Left colon (tissue), 2 donors: ENCODE measurements at places on chromosomes 1 and 21. TPM values are rescaled to one million over a fixed set of nuclear protein-coding genes. Genes with fewer than 3 reads are reported as not detected.

DNA sequence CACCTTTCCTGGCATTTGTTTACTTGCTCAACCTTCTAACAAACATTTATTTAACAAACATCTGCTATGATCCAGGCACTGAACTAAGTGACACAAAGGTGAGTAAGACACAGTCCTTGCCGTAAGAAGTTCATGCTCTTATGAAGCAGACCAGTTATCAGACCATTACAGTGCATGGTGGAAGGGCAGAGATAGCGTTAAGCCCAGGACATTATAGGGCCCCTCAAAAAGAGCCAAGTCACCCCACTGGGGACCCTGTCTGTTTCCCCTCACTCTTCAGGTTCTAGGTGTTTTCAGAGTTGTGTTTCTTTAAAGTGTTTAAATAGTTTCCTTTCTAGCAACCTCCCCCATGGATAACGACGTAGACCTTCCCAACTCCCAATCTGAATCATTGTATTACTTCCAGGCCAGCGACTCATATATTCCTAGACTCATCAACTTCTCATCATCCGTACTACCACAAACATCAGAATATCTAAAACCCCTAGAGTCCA lies 39.3 kb downstream of the TCP10L start:
- no peak for DNase-seq

CEP350 gene
- total RNA-seq = 47.7 TPM

DNA sequence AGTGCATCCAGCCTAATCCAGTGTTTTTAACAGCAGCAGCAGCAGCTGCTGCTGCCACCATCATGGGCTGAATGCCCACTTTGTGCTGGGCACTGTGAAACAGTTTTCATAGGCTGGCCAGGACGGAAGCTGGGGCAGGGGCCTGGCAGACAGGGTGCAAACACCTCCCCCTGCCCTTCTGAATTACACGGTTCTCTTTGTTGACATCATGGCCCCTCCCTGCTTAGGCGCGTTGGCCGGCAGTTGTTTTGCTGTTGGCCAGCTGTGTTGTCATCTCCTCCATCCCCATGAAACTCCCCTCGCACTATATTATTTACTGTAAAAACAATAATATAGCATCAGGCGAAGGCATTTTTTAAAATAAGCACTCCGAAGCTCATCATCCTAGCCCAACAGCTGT lies 33.1 kb downstream of the PTPRU start:
- no peak for DNase-seq

DNA sequence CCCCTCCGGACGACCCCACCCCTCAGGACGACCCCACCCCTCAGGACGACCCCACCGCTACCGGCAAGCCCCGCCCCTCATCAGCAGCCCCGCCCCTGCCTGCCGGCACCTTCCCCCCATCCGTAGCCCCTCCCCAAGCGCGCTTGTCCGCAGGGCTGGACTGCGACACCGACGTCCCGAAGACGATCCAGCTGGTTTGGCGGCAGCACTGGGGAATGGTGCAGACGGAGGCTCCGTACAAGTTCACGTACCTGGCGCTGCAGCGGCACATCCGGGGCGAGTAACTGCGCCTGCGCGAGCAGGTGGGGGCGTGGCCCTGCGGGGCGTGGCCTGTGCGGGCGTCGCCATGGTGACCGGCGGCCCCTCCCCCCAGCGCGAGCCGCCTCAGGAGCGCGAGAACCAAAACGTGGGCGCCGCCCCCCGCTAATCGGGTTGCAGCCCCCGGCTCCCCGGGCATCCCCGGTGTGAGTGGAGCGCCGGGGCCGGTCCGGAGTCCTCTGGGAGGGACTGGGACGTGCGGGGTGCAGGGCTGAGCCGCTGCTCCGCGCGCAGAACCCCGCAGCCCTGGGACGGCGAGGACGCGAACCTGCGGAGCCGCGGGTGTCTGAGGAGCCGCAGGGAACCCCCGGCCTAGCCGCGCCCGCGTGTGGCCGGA lies 4.9 kb downstream of the RNF223 start:
- peak; percentile 92 for DNase-seq

- peak; percentile 63 for DNase-seq
Observed at GRCh38 chr21:42513151-42513984, at the start of gene SLC37A1. Gene SLC37A1, plus strand, starts transcription at chr21:42513852. Its CDS starts 4,603 bp downstream, at chr21:42518455.

DNA sequence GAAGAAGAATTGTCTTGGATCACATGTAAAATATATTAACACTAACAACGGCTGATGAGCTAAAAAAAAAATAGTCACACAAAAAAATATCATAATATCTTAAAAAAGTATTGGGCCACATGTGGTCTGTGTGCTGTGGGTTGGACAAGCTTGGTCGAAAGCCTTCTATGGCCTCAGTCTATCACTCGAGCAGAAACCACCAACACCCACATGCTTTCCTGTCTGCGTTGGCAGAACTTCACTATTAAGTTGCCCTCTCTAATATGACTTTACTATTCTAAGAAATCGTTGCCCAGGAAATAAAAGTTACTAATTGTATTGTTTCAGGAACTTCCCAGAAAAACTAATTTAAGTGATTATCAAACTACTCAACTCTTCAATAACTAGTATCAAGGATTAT lies 28.2 kb upstream of the ETS2 start:
- DNase-seq = no peak

DNA sequence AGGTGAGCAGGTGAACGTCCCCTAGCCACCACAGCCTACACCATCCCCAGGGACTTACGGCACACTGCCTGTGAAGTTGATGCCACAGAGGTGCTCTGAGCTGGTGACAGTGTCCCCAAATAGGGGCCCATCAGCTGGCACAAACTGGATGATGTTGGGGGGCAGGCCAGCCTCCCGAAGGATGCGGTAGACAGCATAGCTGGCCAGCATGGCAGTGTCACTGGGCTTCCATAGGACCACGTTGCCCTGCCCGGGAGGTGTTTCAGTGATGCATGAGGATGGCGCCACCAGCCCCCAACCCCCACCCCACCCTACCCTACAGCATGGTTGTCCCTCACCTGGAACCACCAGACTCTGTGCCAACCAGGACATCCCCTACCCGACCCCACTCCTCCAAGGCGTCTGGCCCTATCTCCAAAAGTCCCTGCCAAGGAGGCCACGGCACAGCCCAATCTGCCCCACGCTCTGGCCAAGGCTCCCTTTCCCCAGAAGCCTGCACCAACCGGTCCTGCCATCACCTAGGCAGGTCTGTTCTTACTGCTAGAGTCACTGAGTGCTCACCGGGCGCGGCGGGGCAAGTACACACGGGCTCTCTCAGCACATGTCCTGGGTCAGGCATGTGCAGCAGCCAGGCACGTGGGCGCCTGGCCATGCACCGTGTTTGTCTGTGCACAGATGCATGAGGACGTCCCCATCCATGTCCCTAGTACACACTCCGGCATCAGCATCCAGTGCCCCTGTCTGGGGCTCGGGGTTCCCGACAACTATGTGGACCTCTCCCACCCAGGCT lies 20.5 kb downstream of the ALDH4A1 start:
- no peak for DNase-seq

CHRM3 gene
- total RNA-seq = 13.2 TPM

DNA sequence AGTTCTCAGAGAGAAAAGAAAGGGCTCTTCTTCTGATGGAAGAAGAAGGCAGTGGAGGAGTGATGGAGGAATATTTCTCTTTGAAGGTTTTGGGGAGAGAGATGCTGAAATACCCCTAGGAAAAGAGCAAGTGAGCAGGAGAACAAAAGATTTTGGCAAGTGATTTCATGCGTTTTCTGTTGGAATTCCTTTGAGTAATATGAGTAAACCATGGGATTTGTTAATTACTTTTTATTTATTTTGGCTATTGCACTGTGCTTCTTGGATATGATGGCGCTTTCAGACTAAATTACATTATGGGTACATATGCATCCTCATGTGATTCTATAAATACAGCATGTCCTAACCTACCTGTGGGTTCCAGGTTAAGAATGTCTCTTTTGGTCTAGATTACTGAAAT lies 210.1 kb upstream of the PTGFR start:
- DNase-seq = no peak

- no peak for DNase-seq
Observed at GRCh38 chr1:92934395-92935378, 26.6 kb downstream of the DIPK1A start.

SERINC2 gene
- 274 TPM for total RNA-seq

DNA sequence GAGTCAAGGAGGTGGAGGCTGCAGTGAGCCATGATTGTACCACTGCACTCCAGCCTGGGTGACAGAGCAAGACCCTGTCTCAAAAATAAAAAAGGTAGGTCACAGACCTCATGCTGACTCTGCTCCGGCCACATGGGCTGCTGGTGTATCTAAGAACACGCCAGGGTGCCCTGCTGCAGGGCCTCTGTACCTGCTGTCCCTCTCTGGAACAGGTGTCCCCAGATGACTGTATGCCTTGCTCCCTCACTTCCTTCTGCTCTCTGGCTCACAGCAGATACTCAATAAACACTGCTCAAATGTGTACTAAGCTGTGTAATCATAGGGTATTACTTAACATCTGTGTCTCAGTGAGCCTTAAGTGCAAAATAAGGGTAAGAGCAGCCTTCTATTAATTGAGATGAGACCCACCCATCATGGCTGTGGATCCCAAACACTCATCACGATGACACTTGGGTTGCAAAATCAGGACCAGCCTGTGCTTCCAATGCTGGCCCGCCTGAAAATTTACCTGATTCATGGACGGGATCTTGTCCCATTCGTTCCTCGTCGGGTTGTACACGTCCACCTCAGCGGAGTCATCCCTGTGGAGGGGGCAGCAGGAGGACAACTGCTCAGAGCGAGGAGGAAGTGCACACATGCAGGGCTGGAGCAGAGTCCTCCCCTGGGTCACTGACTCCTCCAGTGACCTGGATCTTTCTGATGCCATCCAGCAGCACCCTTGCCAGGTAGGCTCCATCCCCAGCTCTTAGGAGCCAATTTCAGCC lies 7.5 kb downstream of the KLHL21 start:
- no peak for DNase-seq

DNA sequence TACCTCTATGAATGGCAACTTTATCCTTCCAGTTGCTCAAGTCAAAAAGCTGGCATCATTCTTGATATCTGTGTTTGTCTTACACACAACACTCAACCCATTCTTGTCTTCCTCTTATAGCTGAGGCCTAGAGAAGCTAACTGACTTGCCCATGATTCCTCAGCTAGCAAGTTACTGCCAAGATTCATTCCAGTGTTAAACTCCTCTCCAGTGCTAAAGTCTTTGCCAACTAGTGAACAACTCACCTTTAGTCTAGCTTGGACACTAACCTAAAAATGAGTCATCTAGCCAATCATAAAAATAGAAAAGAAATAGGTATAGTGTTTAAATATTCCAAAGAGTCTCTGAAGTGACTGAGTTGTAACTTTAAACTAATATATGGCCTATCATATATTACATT lies 45.6 kb upstream of the RGS2 start:
- no peak for DNase-seq

THEM5 gene
- not detected for total RNA-seq

DNA sequence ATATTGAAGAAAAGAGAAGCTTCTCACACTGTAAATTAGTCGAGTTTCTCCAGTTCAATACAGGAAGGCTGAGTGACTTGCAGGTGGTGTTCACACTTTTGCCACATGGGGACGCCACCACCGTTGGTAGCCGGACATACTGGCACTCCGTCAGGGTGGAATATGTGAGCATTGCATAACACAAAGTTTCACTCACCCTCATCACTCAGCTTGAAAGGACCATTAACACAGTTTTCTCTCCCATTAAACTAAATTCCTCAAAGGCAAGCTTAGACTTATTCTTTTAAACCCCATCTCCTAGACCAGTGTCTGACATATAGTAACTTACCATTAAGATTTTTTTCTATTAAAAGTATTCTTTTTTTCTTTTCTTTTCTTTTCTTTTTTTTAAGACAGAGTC lies 105.3 kb upstream of the SERBP1 start:
- peak; percentile 68 for DNase-seq

MATN1 gene
- total RNA-seq = not detected

KRTAP7-1 gene
- total RNA-seq = not detected

RNF187 gene
- total RNA-seq = 84.5 TPM

HES3 gene
- not detected for total RNA-seq

- DNase-seq = peak; percentile 73
Observed at GRCh38 chr1:233607252-233608119, 6.4 kb upstream of the KCNK1 start.

DNA sequence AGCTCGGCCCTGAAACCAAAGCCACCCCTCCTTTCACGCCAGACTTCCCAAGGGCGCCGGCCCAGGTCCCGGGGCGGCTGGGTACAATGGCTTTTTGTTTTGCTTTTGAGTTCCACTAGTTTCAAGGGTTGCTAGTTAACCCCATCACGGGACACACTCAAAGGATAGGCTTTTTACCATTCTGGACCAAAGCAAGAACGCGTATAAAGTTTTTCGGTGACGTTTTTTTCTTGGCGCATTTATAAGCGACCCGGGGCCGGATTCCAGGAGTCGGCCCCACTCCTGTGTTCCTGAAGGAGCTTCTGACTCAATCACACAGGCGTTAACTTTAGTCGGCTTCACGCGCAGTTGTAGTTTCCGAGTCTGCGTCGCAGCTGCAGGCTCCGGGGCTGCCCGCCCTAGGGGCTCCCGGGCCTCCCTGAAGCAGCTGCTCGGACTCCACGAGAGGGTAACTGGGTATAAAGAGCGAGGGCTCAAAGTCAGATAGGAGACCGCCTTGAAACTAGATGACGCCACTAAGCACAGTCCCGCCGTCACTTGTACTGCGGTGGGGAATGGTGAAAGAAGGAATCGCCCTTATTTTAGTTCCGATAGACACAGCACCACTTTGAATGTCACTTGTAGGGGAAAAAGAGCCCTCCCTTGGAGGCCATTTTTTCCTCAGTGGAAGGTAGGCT lies 707 bp upstream of the KLHL21 start:
- DNase-seq = peak; percentile 62

TRAF3IP3 gene
- total RNA-seq = 2.3 TPM

DNA sequence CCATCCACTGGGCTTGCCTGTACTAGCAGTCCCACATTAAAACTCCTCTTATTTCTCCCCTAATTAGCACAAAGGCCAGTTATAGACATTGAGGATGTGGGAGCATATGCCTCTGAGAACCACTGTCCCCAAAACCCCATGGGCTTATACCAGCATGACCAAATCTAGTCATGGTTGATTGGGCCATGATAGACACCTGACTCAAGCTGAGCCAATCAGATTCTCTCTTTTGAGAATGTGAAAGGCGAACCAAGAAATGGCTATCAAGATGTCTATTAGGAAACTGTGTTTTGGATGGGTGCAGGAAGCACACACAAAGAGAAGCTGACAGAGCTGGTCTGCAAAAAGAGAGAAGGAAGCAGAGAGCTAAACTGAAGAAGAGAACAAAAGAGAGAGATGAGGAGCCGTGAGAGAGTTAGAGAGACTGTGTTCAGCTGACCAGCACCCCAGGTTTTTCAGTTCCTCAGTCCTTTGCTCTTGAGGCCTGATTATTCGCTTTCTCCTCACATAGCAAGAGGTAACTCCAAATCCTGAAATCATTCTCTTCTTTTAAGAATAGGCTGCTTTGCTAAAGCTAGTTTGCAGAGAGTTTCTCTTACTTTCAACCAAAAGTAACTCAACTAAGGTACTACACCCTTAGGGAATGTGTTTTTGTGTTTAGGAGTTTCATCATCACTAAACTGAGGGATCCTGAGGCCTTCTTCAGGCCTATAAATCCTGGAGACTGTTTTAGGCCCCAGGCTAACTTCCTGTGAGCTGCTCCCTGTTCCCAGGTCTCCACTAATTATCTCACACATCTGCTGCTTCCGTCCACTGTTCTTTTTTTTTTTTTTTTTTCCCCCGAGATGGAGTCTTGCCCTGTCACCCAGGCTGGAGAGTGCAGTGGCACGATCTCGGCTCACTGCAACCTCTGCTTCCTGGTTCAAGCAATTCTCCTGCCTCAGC lies 7.9 kb upstream of the TIPRL start:
- DNase-seq = no peak
